ENCODE measurements at places on chromosomes 6 and 20.

GRCh38 chr6:153511896-153512496, 380.9 kb upstream of the RGS17 start:
- peak; percentile 0 for DNase-seq

DNA sequence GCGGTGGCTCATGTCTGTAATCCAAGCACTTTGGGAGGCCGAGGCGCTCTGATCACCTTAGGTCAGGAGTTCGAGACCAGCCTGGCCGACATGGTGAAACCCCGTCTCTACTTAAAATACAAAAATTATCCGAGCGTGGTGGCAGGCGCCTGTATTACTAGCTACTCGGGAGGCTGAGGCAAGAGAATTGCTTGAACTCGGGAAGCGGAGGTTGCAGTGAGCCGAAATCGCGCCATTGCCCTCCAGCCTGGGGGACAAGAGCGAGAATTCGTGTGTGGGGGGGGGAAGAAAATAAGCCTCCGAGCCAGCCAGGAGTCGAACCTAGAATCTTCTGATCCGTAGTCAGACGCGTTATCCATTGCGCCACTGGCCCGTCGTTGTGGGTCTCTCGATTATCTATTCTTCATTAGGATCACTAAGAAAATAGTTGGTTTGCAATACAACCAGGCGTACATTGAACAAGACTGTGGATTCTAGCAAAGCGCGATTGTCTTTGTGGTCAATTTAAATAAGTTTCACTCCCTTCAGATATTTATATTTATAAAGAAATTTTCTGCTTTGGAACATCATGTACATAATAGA, 33.9 kb upstream of the PRSS16 start:
- DNase-seq = no peak

- no peak for DNase-seq
Observed at GRCh38 chr20:22808628-22809027, 224.3 kb upstream of the FOXA2 start.

GRCh38 chr6:119172824-119173223, 94.4 kb upstream of the FAM184A start:
- no peak for DNase-seq

GRCh38 chr6:163438298-163438939, 23.9 kb downstream of the QKI start:
- DNase-seq = no peak

GRCh38 chr6:22526736-22527135, 42.6 kb upstream of the HDGFL1 start:
- no peak for DNase-seq

GRCh38 chr6:170452767-170453545, 100.2 kb downstream of the PSMB1 start:
- no peak for DNase-seq

DNA sequence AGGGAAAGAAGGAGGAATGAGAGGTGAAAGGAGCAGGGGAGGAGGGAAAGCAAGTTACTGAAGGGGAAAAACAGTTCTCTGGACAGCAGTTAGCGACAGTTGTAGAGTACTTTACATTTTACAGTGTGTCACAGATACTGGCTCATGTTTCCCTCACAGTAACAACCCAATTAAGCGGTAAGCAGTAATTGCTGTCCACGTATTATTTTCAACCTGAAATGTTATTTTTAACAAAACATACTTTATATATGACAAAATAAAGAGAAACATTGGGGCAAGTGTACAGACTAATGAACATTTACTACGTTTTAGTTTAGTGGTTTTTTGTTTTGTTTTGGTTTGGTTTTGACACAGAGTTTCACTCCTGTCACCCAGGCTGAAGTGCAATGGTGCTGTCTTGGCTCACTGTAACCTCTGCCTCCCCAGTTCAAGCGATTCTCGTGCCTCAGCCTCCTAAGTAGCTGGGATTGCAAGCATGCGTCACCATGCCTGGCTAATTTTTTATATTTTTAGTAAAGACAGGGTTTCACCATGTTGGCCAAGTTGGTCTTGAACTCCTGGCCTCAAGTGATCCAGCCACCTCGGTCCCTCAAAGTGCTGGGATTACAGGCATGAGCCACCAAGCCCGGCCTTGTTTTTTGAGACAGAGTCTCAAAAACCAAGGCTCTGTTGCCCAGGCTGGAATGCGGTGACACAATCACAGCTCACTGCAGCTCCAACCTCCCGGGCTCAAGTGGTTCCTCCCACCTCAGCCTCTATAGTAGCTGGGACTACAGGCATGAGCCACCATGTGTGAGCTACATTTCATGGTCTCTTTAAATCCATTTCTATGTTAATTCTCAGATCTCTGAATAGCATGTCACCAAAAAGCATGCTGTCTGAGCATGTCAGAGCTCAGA, 22.6 kb upstream of the BTN3A2 start:
- DNase-seq = no peak

DNA sequence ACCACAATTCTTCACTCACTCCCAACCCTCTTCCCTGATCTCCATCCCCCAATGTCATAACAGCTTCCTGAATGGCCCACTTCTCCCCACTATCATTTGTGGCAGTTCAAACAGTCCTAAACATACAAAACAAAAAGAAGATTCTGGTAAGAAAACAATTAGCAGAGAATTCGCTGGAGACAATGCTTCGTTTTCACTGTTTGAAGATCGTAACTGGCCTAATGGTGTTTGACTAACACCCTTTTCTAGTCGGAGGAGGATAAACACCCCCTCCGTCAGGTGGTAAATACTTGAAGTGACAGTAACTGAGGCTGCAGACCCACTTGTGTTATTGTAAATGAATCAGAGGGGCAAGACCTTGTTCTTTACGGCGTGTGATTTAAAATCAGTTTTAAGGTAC, 3.8 kb downstream of the EYA2 start:
- DNase-seq = no peak

All from NCI-H2081 (cell line).